ENCODE measurements at places on chromosomes 12 and 14.

- DNase-seq: no peak
These were observed 27.9 kb downstream of the CGRRF1 start for GRCh38 chr14:54537651-54538050.

- DNase-seq: no peak
These were observed 29.3 kb downstream of the CD9 start for GRCh38 chr12:6229224-6230218.

DNA sequence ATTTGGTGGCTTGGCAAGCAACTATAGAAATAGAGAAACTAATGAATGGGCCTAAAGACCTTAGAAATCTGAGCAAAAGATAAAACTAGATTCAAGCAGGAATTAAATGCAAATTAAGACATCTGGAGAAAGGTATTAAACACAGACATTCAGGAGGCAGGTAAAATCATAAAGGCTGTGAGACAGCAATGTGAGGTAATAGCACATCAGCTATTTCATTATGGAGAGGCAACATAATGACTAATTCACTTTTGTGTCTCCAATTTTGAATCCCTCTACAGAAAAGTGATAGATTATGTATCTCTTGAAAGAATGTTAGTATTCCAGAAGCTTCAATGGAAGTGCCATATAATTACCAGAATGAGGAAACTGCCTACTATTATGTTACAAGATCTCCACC lies 175.9 kb upstream of the LRIG3 start:
- no peak for DNase-seq

DNA sequence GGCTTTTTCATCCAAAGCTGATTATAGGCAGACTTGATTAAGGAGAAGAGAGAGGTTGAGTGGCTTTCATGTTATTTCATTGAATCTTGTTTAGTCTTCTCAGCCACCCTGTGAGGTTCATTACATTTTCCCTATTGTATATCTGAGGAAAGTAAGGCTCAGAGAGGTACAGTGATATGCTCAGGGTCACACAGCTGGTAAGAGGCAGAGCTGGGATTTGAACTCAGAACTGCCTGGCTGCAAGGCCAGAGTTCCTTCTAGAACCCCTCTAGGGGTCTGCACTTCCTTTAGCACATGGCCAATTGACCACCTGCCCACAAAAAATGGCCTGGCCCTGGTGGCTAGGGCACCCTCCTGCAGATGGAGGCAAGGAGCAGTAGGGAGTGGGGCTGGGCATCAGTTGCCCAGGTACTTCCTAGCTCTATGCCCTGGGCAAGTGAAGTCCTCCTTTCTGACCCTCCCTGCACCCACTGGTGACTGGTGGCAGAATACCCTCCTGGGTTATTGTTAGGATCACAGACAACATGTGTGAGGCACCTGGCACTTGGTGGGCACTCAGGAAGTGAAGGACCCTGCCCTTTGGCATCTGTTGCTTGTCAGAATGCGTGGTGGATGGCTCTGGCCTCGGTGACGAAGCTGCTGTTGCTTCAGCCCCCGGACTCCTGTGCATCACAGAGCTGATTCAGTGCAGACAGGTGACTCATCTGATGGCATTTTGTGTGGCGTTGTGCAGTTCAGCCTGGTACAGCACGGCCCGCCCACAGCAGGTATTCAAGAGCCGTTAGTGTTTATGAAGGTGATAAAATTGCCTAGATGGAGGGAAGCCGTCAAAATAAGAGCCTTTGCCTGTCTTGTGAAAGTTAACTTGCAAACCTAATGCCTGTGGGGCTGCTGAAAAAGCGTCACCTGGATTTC lies 115.8 kb downstream of the SLC25A47 start:
- no peak for DNase-seq

DNA sequence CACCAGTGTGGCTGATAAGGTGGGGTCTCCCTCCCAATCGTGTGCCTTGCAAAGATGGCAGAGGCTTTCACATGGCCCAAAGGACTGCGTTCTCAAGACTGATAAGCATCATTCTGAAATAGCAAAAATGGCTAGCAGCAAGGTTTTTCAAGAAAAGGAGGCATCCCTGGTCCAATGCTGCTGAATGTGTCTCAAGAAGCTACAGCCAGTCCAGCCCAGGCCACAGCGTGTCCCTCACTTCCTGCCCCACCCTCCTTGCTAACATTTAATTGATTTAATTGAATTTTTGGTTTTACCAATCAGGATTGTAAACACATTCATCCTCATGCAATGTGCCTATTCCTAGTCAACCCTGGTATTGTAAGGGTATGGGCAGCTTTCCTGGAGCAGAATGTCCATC lies 55.9 kb downstream of the C14orf132 start:
- no peak for DNase-seq

DNA sequence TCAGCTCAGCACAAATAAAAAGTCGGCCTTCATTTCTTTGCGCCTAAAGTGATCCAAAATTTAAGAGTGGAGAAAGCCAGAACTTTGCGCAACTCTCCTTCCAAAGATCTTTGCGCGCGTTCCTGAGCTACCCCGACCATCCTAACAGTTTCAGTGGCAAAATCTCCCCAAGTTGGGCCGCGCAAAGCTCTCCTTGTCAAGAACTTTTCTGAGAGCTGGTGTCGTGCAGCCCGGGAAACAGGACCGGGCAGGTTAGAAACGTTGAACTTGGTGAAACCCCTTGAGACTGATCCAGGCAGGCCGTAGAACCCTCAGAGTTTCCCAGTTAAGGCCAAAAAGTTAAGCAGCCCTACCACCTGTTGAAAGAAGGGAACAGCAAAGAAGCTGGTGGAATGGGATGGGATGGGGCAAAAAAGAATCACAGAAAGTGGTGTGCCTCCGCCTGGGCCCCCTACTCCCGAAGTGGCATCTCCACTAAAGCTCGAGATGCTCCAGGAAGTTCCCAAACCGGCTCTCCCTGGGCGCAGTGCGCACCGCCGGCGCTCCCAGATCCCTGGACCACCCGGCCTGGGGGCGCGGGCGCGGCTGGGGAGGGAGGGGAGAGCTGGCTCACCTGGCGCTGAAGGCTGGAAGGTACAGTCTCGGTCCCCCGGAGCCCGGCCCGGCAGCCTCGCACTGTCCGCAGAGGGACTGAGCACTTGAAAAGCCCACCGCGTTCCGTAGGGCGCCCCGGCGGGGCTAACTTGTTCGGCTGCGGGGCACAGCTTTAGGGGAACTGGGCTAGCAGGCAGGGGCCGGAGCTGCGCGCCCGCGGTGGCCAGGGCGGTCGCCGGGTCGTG lies 768 bp downstream of the DBX2 start:
- no peak for DNase-seq

- no peak for DNase-seq
These were observed 275.0 kb downstream of the AKAP6 start for GRCh38 chr14:32603992-32604565.

DNA sequence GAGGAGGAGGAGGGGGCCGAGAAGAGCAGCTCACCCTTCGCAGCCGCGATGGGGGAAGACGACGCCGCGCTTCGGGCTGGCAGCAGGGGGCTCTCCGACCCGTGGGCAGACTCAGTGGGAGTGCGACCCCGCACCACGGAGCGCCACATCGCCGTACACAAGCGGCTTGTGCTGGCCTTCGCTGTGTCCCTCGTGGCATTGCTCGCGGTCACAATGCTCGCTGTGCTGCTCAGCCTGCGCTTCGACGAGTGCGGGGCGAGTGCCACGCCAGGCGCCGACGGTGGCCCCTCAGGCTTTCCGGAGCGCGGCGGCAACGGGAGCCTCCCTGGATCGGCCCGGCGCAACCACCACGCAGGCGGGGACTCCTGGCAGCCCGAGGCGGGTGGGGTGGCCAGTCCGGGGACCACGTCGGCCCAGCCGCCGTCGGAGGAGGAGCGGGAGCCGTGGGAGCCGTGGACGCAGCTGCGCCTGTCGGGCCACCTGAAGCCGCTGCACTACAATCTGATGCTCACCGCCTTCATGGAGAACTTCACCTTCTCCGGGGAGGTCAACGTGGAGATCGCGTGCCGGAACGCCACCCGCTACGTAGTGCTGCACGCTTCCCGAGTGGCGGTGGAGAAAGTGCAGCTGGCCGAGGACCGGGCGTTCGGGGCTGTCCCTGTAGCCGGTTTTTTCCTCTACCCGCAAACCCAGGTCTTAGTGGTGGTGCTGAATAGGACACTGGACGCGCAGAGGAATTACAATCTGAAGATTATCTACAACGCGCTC lies 745 bp downstream of the TRHDE start:
- DNase-seq: no peak

GRCh38 chr12:51242876-51243275 lies 4.2 kb downstream of the DAZAP2 start:
- no peak for DNase-seq

GRCh38 chr12:117158911-117159553 lies 31.2 kb downstream of the FBXO21 start:
- no peak for DNase-seq

DNA sequence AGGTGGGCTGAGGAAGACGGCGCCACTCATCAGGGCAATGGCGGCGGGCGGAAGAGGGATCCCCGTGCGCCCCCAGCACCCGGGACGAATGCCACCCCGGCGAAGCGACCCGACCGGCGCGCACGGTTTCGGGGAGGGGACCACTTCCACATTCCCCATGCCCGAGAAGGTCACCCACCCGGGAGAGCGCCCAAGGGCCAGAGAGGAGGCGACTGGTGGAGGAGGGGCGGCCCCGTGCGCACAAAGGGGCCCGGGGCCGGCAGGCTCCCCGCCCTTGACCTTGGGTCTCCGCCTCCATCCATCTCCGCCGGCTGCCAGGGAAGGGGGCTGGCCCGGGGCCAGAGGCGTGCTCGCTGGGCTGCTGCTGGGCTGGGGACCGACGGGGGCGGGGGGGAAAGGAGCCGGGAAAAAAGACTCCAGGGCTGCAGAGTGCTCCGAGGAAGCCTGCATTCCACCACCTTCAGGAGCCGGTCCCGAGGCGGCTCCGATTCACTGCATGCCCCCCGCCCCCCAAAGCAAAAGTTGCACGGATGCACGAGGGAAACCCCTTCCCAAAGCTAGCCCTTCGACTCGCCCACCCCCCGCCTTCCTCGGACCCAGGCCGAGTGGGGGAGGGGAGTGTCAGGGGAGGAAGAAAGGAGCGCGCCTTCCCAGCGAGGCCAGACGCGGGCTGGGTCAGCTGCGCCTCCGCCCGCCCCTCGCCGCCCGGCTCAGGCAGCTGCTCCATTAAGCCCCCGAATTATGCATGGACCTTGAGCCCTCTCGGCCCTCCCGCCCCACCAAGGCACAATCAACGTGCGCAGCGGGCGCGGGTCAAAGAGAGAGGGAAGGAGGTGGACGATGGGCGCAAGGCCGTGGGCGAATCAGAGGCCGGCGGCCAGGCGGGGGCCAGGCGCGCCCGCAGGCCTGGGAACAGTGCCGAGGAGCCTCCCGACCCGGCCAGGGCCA lies 26.2 kb downstream of the BCL11B start:
- no peak for DNase-seq

DNA sequence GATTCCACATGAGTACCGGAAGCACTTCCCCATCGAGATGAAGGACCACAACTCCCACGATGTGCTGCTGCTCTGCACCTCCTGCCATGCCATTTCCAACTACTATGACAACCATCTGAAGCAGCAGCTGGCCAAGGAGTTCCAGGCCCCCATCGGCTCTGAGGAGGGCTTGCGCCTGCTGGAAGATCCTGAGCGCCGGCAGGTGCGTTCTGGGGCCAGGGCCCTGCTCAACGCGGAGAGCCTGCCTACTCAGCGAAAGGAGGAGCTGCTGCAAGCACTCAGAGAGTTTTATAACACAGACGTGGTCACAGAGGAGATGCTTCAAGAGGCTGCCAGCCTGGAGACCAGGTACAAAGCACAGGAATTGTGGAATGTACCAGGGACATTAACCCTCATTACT lies 22.4 kb upstream of the GALNT16 start:
- no peak for DNase-seq

- DNase-seq: no peak
These were observed 28.1 kb downstream of the USP15 start for GRCh38 chr12:62288328-62288727.

DNA sequence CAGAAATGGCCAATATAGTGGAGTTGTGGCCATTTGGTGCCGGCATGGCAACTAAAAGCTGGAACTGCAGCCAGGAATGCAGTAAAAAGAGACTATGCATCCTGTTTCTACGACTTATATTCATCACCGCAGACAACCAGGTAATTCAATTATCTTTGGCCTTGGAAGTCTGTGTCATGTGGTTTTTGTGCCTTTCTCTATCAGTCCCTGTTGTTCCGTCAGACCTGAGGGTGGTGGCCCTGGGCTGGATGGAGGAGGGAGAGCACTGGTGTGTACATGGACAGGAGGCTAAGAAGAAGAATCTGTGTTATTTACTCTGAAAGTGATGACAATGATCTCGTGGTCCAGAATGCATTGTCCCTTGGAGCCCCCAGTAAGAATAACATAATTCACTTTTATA lies 852.6 kb downstream of the VRK1 start:
- DNase-seq: no peak

DNA sequence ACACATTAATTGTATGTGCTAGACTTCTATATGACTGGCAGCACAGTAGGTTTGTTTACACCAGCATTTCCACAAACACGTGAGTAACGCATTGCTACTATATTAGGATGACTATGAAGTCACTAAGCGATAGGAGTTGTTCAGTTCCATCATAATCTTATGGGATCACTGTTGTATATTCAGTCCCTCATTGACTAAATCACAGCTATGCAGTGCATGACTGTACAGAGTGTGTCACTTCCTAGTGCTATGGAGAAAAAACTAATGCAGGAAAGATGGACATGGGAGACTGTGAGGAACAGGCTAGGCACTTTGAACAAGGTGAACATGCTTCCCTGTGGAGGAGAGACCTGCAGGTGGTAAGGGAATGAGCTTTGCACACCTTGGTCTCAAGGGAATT lies 259.8 kb downstream of the NUAK1 start:
- no peak for DNase-seq

- no peak for DNase-seq
These were observed 678.5 kb upstream of the TBX3 start for GRCh38 chr12:115362339-115362976.

- DNase-seq: no peak
These were observed 116.8 kb downstream of the RIN3 start for GRCh38 chr14:92630367-92630766.

DNA sequence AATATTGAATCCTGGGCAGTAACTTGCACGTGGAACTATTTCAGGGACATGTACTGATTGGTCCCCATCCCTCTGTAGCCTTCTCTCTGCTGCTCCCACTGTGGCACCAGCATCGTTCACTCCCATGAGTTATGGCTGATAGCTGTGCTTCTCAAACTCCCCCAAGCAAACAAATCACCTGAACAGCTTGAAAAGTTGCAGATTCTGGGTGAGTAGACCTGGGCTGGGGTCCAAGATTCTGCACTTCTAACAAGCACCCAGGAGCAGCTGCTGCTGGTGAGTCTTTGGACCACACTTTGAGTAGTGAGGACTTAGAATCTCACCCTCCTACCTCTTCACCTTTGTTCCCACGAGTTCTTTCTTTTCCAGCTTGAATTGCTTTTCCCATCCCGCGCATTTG lies 49.4 kb upstream of the ZFP36L1 start:
- no peak for DNase-seq

- no peak for DNase-seq
These were observed 31.7 kb downstream of the LRTM2 start for GRCh38 chr12:1852076-1852475.

DNA sequence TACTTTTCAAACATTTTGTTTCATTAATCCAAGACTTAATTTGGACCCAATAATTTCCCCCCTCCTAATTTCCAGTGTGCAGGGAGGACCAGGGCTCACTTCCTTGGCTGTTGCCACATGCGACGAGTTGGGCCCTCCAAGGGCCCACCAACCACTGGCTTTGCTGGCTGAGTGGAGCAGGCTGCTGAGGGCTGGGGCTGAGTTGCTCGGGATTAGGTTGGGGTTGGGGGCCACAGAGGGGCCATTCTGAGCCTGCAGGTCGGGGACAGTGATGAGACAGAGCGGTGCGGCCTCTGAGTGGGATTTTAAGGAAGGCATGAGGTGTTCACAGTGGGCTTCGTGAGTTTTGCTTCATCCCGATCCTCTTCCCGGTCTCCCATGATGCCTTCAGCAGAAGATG lies 6.1 kb upstream of the TRAF3 start:
- no peak for DNase-seq

- no peak for DNase-seq
These were observed 66.0 kb downstream of the CDC42BPB start for GRCh38 chr14:102991376-102991775.
